ENCODE measurements at places on chromosomes 6 and 20. TPM values are rescaled to one million over a fixed set of nuclear protein-coding genes. Genes with fewer than 3 reads are reported as not detected.
A peak's percentile ranks its signal among the peaks of the same experiment; 100 is the strongest.

- DNase-seq: peak; percentile 35
Observed at GRCh38 chr6:156778454-156779205, 1.5 kb downstream of the ARID1B start.

DNA sequence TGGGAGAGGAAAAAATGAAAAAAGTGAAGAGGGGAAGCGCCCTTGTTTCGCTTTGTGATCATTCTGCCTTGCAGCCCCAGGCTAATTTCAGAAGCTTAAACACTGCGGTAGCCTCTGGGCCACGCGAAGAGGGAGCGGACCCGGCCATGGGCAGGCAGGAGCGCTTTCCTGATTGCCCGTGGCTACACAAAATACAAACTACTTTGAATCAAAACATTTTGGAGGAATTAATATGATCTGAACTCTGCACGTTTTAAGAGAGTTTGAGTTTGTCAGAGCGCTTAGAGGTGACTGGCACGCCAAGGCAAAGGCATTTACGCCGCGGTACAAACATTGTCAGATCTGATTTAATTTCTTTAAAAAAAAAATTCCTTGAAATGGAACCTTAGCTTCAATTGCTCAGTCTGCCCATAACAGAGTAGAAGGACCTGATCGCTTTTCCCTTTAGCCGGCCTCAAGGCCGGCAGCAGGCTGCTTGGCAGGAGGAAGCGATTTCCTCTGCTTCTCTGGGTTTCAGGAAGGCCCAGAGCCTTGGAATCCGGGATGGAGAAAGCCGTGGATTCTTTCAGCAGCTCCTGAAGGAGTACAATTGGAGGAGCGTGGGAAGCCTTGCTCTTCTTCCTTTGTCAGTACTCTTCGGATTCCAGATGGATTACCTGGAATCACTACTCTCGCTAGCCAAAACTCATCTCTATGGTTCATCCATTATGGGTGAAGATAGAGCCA is 9.7 kb downstream of the TFAP2D start:
- no peak for DNase-seq

Gene NKX2-2
- 0.18 TPM for polyA plus RNA-seq

Gene UNC93A
- polyA plus RNA-seq: not detected

- DNase-seq: no peak
Observed at GRCh38 chr20:62198496-62198895, 15.7 kb downstream of the MTG2 start.

DNA sequence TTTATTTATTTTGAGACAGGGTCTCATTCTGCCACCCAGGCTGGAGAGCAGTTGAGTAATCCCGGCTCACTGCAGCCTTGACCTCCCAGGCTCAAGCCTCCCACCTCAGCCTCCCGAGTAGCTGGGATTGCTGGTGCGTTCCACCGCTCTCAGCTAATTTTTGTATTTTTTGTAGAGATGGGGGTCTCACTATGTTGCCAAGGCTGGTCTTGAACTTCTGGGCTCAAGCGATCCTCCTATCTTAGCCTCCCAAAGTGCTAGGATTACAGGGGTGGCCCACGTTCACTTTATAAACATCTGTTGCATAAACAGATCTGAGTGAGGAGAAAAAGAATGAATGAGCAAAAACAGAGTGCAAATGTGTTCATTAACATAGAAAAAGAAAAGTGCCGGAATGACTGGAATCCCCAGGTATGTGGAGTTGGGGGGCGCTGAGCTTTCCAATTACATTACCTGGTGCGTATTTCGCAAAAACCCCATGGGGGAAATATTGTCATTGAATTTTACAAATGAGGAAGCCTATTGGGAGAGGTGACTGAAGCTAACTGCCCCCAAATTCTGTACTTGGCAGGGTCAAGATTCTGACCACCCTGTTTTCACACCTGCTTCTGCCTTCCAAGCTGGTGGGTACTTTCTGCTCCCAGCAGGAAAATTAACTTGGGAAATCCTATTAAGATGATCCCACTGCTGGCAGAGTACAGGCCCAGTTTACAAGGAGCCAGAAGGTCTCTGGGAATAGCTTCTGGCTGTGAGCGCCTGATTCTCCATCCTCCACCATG is 207.7 kb upstream of the JARID2 start:
- no peak for DNase-seq
